ENCODE measurements at places on chromosomes 2 and 18.

DNA sequence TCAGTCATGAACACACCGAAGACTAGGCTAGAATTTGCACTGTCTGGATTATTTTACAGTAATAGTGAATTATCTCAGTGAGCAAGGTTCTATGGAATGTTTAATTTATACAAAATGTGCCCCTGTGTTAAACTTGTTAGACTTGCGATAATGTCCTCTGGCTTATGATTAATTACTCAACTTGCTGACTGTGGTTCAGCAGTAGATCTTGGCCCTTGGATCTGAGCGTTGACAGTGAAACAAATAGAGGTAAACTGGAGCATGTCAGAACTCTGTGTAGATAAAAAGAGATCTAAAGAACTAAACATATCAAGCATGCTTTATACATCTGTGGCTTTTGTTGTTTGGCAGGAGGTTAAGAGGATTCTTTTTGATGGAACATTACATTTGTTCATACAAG lies 407.6 kb downstream of the DSEL start:
- no peak for DNase-seq

DNA sequence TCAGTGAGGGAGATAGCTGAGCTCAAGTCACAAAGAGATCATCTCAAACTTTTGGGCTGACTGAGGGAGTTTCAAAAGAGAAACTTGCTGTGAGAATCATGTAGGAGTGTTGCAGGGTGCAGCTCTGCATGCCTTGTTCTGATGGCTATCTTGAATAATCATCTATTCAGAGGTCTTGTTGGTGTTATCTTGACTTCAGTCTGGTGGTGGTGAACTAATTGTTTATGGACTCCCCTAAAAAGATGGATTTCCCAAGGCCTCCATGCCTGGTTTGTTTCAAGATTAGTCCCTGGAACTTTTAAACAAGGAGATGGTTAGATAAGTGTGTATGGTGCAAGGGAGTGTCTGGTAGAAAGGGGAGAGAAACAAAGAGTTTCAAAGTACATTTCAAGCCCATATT lies 29.8 kb downstream of the SLC39A6 start:
- DNase-seq: no peak

GRCh38 chr2:40168546-40168945 lies 283.3 kb downstream of the SLC8A1 start:
- no peak for DNase-seq

- no peak for DNase-seq
Observed at GRCh38 chr2:123448801-123449200, 576.3 kb upstream of the CNTNAP5 start.

DNA sequence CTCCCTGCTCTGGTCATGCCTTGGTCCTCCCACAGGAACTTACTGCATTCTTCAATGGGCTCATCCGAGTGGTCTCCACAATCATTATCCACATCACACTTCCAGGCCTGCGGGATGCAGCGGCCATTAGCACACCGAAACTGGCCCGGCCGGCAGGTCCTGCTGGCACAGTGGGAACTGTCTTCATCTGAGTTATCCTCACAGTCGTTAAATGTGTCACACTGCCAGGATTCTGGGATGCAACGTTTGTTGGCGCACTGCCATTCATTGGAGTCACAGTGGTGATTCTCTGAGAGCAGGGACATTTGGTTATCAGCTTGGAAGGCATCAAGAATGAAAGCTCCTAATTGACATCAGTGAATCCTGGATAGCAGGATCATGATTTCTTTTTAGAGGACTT lies 104.5 kb downstream of the DHRS9 start:
- DNase-seq: no peak

- no peak for DNase-seq
Observed at GRCh38 chr2:201465524-201465971, 14.0 kb downstream of the STRADB start.

DNA sequence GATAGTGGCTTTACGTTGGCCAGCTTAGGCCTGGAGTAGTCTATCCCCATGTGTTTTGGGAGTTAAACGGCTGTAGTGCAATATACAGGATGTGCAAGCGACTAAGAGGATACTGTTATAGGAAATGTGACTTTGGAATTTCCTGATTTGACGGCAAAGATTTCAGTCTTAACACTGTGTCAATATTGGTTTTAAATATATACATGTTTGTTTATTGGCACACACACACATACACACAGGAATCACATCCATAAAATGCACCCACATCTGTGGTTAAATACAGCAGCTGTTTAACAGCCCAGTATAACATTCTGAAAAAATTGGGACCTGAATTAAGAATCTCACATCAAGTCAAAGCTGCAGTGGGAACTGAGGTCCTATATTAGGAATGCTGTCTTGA lies 347.1 kb downstream of the TXNL1 start:
- DNase-seq: no peak

- no peak for DNase-seq
Observed at GRCh38 chr2:197862246-197862955, 58.0 kb downstream of the PLCL1 start.

- no peak for DNase-seq
Observed at GRCh38 chr2:112160283-112161250, 22.4 kb downstream of the FBLN7 start.

DNA sequence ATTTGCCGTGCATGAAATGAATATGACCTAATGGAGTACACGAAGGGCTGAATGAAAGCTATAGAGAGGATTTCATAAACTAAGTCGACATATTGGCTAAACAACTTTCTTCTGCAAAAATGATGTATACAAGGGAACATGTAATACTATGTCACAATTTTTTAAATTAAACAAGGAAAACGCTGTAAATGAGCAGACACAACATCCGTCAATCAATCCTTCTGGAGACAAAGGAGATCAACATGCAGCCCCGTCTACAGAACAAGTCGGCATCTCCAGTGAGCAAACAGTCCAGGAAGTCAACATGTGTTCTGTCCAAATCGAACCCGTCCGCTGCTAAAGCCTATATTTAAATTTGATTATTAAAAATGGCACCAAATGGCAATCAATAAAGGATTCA lies 180.8 kb downstream of the TCF4 start:
- no peak for DNase-seq

- DNase-seq: no peak
Observed at GRCh38 chr2:126874961-126875360, 23.7 kb upstream of the TEX51 start.

GRCh38 chr18:7207366-7207915 lies 23.4 kb upstream of the LRRC30 start:
- DNase-seq: no peak

DNA sequence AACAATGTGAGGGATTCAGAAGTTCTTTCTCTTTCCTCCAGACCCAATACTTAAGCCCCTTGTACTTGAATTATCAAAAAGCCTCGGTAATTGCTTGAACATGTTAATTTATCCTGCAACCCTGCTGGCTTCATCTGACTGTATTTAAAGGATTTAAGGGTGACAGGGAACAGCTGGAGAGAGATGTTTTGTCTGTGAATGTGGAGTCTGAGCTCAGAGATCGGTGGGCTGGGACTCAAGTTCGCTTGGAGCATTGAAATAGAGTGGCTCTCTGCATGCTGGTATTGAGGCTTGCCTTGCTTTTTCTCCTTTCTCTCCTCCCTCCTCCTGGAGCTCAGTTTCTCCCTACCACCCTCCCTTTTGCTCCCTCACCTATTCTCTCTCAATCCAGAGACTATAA lies 73.6 kb downstream of the BOD1L2 start:
- no peak for DNase-seq

DNA sequence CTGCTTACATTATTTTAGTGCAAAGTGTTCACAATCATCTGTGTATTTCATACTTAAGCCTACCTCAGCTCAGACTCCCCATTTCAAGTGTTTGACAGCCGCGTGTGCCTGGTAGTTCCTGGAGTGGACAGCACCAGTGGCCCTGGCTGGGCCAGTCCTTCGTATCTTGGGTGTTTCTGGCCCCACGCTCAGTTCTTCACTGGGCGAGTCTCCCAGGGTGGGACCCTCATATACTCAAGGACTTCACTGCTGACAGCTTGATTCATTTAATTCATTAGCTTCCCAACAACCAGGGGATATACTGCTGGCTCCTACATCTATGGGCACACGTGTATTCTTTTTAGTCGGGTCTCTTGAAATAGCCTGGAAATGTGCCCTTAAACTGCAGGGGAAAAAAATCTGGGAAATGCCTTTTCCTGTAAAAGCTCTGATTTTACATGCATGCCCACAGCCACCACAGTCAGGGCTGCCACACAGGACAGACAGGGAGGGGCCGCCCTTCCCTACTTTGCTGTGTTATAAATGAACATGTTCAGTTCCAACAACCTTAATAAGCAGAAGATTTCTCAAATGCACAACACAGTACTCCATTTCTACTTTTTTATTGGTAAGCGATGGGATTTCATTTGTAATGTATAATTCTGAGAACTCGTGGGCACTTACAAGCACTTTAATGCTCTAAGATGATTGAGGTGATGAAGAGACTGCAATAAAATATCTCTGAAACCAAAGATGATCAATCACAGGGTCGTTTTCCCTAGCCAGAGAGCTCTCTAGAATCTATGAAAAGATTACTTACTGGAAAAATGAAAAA lies 205.5 kb upstream of the REV1 start:
- DNase-seq: no peak

DNA sequence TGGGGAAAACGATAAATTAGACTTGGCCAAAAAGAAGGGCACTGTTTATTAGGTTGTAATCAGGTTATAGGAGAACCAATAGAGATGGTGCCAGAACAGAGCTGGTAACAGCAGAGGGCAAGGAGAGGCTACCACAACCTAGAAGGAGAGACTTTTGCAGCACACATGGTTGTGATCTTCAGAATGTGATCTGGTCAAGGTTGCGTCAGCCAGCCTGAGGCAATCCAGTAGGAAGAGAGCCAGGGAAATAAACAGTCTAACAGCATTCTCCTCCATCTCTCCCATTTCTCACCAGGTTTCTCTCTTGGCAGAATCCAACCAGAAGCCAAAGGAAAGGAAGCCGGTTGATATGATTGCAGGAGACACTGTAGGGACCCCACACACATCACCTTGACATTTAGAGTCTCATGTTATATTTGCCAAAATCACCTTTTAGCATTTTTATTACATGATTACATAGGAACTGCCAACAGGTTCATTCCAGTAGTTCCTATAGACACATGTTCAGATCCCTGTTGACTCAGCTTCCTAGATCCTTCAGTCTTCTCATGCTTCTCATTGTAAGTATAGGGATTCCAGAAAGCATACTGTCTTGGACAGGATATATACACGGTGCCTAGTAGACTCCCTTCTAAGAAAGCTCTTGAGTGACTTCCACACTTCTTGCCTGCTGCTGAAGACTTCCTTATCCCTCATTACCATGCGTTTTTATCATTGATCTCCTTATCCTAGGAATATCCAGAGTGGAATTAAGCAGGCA lies 17.6 kb upstream of the SPATS2L start:
- DNase-seq: no peak

DNA sequence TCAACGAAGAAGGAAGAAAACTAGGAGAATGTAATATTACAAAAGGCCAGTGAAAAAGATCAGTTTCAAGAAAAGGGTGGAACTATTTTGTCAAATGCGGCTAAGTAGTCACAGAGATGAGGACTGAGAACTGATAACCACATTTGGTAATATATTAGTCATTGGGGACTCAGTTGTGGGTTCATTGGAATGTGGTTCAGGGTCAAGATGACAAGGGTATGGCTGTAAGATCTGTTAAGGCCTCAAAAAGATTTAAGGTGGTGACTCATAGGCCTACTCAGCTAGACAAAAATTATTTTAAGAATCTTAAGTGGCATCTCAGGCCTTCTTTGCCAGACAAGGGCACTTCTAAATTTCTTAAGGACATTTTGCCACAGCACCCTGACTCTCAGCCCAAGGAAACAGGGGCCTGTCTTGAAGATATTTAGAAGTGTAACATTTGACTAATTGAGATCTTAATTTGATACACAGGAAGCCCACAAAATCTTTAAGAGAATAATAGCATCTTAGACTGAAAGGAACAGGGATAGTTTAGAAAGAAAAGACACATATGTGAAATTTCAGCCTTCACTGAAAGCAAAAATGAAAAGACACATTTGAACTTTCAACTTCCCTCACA lies 81.3 kb downstream of the STRADB start:
- peak; percentile 25 for DNase-seq

DNA sequence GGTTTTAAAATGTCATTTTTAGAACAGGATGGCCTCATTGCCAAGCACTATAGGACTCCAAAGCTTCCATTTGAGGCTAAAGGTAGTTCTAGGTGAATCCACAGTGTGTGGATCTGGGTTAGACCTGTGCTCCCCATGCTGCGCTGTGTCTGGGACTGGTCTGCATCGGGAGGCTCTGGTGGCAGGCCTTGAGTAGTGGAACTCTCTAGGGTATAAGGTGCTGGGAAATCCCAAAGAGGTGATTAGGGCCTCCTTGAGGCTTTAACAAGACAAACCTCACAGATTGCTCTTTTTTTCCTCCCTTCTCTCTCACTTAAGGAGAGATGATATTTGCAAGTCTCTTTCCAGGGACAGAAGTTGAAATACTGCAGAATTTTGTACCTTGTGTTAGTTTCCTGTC lies 9.3 kb downstream of the SEC11C start:
- DNase-seq: no peak

- DNase-seq: peak; percentile 28
Observed at GRCh38 chr18:46148810-46149209, 44.6 kb downstream of the HAUS1 start.

DNA sequence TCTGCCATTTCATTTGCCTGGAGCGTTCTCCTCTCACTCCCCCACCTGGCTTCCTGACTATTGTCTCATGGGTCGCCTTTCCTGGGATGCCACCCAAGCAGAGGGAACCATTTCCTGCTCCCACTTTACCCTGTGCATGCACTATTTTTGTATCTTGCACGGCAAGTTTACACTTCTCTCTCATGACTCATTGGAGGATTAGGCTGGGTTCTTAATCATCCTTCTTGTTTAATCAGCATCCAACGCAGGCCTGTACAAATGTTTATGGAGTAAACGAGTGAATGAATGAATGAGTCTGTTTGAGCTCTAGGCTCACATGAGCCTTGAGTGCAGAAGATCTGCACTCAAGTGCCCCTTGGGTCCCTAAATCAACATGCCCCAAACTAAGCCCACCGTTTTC lies 3.8 kb upstream of the ARHGAP25 start:
- peak; percentile 89 for DNase-seq

GRCh38 chr2:14735696-14736095 lies 103.2 kb downstream of the LRATD1 start:
- DNase-seq: no peak

- no peak for DNase-seq
Observed at GRCh38 chr2:241943209-241943850, 73.8 kb downstream of the RTP5 start.

GRCh38 chr18:9359796-9360195 lies 25.2 kb downstream of the TWSG1 start:
- no peak for DNase-seq

DNA sequence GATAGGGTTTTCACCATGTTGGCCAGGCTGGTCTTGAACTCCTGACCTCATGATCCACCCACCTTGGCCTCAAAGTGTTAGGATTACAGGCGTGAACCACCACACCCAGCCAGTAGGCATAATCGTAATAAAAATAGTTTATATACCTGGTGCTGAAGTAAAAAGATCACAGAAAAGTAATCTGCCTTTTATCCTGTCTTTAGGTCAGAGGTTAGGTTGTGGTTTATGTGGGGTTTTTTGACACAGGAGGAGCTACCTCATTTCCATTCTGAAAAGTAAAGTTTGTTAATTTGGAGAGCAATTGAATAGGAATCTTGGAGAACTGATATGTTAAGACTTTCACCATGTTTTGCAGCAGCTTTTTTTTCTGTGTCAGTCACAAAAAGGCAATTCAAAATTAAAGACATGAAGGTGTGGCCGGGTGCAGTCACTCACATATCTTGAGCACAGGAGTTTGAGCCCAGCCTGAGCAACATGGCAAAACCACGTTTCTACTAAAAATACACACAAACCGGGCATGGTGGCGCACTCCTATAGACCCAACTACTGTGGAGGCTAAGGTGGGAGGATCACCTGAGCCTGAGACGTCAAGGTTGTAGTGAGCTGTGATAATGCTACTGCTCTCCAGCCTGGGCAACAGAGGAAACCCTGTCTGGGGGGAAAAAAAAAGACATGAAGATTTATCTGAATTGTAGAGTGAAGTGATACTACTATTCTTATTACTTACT lies 31.5 kb downstream of the CCNT2 start:
- DNase-seq: no peak
